Daoy (cell line): ENCODE measurements at places on chromosomes 12 and 14. TPM values are rescaled to one million over a fixed set of nuclear protein-coding genes. Genes with fewer than 3 reads are reported as not detected.

GPR84 gene
- not detected in 2 replicates for total RNA-seq

HSPB8 gene
- 56.1 and 58.4 TPM in 2 replicates for total RNA-seq

DUSP16 gene
- total RNA-seq: 4.6 and 4.8 TPM in 2 replicates

SIX1 gene
- 14.9 and 15.1 TPM in 2 replicates for total RNA-seq

TGM1 gene
- 0.69 and 2.6 TPM in 2 replicates for total RNA-seq

ADAM21 gene
- 0.12 and 0.40 TPM in 2 replicates for total RNA-seq

SSTR1 gene
- total RNA-seq: not detected in 2 replicates

TAS2R7 gene
- not detected in 2 replicates for total RNA-seq

IFI27 gene
- 19.1 and 24.6 TPM in 2 replicates for total RNA-seq

PTCSC3 gene
- total RNA-seq: not detected in 2 replicates

KRT5 gene
- 0.36 TPM in 1 of 2 replicates, not detected in the other for total RNA-seq

TTC6 gene
- total RNA-seq: 2.2 and 9.3 TPM in 2 replicates

IL22 gene
- total RNA-seq: not detected in 2 replicates

DNA sequence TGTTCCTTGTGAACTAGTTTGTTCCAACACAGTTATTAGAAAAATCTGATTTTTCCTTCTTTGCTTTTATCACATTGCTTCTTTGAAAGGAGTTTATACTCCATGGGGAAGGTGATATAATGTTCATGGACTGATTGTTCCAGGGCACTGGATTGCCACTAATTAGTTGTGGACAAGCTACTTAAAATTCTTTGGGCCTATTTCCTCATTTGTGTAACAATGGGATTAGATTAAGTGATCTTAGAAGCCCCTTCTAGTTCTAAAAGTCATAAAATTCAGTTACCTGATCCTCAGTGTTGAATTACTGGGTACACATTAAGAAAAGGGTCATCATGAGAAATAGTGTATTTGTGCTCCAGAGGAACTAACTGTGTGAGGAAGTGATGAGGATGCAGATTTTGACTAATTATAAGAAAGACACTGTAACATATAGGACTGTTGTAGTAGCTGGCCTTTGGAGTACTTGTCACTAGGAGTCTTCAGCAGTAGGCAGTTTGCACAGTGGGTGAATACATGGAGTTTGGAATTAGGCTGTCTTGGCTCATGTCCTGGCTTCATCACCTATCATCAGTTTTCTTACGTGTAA is 82.2 kb downstream of the MIA2 start:
- DNase-seq: no peak

GRCh38 chr12:68497702-68498101 is 113.0 kb upstream of the RAP1B start:
- peak; percentile 93 for DNase-seq

DNA sequence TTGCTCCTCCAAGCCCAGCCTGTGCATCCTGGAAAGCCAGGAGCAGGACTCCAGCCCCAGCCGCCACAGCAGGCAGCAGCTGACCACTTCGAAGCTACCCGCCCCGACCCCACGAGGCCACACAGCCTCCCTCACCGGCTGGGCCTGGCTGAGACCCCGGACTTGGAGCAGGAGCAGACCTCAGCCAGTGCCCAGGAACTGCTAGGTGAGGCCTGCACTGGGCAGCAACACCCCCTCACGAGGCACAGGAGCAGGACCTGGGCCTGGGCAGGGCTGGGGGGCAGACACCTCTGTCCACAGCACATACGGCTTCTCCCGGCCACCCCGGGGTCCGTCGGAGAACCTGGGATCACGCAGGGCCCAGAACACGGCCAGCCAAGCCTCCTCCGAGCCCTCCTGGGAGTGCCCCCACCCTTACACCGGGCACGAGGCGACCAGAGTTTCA is 137.4 kb upstream of the C14orf180 start:
- DNase-seq: no peak

DNA sequence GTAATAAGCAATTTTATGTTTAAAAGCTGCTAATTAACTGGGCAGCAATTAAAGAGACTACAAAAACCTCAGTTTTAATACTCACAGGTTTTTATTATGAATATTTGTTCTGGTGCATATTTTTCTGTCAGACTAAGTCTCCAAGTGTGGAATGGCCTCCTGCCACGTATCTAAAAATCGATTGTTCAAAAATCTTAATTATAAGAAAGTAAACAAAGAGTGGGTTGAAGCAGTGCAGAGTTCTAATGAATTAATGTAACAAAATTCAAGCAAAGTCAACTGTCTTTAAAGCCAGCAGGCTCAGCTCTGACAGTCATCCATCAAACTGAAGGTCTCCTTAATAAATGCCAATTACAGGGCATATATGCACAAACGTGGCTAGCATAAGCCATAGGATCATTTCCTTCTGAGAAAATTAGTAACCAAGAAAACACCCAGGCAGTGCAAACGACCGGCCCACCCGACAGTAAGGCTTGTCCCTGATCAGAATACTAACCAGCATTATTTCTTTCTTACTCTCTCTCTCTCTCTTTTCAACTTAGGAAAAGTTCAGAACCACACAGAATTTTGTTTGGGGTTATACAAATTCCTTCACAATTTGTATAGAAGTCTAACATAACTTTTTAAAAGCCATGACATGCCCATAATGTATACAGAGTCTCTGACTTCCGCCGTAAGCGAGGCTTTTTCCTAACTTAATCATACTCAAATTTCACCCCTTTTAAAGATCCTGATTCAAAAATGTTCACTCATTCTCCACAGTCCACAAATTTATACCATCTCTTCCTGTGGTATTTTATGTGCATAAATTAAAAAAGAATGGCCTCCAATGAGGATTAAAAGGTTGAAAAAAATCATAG is 83.8 kb downstream of the SLC25A21 start:
- peak; percentile 35 for DNase-seq

- peak; percentile 48 for DNase-seq
Measured at GRCh38 chr14:53542732-53543131, 389.6 kb upstream of the DDHD1 start.

GRCh38 chr12:113134071-113134470 is 1.5 kb downstream of the RASAL1 start:
- DNase-seq: no peak

DNA sequence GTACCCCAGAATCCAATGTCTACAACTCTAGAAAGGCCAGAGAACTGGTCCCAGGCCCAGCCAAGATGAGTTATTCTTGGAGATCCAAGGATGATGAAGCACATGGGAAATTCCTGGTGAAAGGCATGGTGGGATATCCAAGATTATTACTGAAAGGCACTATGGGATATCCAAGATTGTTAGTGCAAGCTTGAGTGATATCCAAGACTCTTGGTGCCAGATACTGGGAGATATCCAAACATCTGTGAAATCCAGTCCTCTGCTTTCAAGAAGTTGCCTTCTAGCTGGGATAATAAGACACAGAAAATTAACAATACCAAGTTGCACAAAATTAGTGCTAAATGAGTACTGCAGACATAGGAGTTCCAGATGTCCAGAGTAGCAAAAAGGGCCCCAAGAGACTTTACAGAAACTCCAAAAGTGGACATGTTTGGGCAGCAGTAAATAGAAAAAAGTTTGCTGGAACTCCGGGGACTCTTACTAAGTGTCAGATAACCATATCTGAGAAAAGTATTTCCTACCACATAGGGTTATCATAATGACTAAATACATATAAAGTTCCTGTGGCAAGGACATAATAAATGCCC is 34.6 kb downstream of the PHLDA1 start:
- no peak for DNase-seq

DNA sequence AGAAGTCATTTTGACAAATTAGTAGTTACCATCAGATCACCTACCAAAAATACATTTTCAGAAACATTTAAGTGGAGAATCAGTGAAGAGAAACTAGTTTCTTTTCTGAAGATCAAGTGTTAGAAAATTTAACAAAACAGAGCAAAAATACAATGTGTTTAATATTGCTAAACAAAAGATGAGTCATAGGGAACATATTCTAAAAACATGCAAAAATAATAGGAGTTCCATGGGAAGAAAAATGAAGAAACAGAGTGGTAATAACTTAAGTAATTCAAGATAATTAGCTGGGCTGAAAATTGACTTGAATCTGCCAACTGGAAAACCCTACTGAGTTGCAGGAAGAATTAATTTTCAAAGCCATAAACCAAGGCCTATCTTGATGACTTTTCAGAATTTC is 111.5 kb upstream of the KITLG start:
- no peak for DNase-seq

GRCh38 chr14:54639611-54640010 is 72.7 kb downstream of the SAMD4A start:
- no peak for DNase-seq

GRCh38 chr14:31025367-31026076 is at the start of gene AP4S1:
Gene AP4S1 (plus strand): TSS chr14:31025649. CDS start chr14:31066197, 40,548 bp downstream.
- DNase-seq: peak; percentile 38

DNA sequence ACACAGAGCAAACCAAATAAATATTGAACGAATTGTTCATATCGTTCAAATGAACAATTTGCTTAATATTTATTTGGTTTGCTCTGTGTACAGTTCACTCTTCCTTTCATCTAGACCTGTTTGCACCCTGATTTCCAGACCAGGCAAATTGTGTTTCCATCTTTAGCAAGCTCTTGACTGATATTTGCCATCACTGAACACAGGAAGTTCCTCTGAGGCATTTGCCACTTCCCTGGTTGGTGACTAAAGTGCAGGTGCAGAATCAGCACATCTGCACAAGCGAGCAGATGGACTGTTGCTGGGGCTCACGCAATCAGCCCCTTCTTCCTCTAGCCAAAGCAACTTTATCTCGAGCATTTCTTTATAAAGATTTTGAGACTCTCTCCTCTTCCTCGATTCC is 112.9 kb downstream of the DAAM1 start:
- no peak for DNase-seq

DNA sequence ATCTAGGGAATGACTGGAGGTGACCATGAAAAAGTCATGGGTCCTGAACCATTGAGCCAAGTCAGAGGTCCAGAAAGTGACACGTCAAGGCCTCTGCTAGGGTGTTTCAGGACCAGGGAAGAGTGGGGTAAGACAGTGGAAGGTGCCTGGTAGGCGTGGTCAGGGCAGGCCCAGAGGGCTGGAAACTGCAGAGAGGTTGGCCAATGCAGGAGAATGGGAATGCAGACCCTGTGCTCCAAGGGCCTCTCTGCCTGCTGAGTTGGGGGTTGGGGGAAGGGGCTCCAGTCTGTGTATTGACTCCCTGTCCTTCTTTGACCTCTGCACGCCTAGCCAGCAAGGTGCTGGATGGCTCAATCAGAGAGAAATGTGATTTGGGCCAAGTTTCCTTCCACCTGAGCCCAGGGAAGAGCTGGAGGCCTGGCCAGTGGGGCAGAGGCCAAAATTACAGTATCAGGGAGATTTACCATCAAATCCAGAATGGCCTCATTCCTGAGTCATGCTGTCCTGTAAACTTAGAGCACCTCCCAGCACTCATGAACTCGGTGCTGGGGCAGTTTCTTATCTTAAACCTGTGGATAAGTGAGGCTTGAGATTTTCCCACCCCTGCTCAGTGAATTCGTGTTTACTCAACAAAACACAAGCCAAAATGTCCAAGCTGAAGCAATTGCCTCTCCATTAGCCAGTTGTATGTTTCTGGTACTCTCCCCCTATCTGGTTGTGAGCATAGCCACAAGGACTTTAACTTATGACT is 24.4 kb downstream of the IRF2BPL start:
- DNase-seq: peak; percentile 68

GRCh38 chr12:81968421-81968820 is 209.3 kb upstream of the PPFIA2 start:
- no peak for DNase-seq

- no peak for DNase-seq
Measured at GRCh38 chr12:74983917-74984316, 225.7 kb downstream of the KCNC2 start.

DNA sequence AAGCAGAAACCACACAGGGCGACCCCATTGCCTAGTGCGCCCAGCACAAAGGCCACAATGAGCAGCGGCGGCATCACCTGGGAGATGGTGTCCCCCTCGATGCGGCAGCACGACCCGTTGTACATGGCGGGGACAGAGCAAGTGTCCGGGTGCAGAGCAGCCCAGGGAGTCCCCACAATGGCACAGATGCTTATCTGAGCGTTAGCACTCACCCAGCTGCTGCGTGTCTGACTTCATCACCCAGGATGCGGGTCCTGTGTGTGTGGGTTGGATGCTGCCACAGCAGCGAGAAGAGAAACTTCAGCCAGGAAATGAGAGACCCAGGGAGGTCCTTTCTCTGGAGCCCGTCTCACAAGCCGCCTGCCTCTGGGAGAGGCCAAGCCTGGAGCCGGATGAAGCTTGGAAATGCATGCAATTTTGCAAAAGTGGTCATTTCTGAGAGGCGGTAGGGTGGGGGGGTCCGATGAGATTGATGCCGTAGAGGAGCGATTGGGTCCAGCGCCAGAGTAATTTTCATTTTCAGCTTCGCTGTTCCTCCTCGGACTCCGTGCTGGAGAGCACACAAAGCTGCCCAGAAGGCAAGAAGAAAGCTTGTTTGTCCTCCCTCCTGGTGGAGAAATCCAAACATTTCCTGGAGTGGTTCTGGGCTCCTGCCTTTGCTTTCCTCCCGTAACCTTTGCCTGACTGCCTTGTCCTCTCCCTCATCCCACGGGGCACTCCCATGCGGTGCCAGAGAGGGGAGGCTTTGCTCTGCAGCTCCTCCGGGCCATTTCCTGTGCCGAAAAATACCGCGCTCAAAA is at the start of gene HCAR1:
HCAR1 (minus strand) TSS at position 630 of the 800 bp plus-strand sequence; CDS start at position 125, 505 bp downstream.
- peak; percentile 35 for DNase-seq

GRCh38 chr14:106277503-106277902 is 751.1 kb downstream of the TMEM121 start:
- peak; percentile 37 for DNase-seq

GRCh38 chr14:78530078-78530477 is 359.9 kb downstream of the NRXN3 start:
- peak; percentile 1 for DNase-seq
